ENCODE measurements at places on chromosomes 6 and 20. TPM values are rescaled to one million over a fixed set of nuclear protein-coding genes. Genes with fewer than 3 reads are reported as not detected.

DNA sequence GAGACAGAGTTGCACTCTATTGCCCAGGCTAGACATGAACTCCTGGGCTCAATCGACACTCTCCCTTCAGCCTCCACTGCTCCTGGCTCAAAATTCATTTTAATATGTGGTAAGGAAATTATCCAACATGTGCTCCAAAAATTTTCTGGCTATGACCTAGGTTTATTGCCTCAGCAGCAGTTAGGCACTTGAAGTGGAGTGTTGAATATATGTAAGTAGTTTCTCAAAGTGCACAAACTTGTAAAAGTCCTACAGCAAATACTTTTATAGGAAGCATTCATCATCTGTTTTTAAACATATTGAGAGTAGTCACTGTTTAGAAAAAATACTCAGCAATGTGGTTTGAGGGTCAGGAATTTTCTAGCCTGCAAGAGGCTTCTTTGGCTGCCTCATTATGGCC lies 13.2 kb downstream of the FILIP1 start:
- no peak for DNase-seq

- DNase-seq, result no peak
Measured at GRCh38 chr20:18712882-18713281, 100.7 kb upstream of the SCP2D1 start.

BTN1A1 gene
- not detected for total RNA-seq

SLC24A3 gene
- 17.1 TPM for total RNA-seq

HMGCLL1 gene
- 0.57 TPM for total RNA-seq

NT5E gene
- total RNA-seq, result 22.8 TPM

Measured in ureter (tissue), 1 donor.